ENCODE measurements at places on chromosomes 3 and 15. TPM values are rescaled to one million over a fixed set of nuclear protein-coding genes. Genes with fewer than 3 reads are reported as not detected.

- H3K27me3 ChIP-seq: no peaks in the 10 kb centered on the region
- H3K27ac ChIP-seq: no peak overlapping the region
- no peak for DNase-seq
- H3K36me3 ChIP-seq: no peaks in the 10 kb centered on the region
- no peak overlapping the region for H3K4me3 ChIP-seq
These were observed 45.9 kb upstream of the ULK4 start for GRCh38 chr3:42007785-42008184.

The TRPM1 gene
- not detected for total RNA-seq

- H3K27me3 ChIP-seq: no peaks in the 10 kb centered on the region
- H3K4me3 ChIP-seq: no peak overlapping the region
- H3K27ac ChIP-seq: no peak overlapping the region
- no peak for DNase-seq
- no peaks in the 10 kb centered on the region for H3K36me3 ChIP-seq
- H3K4me1 ChIP-seq: no peaks in the 10 kb centered on the region
These were observed 2.4 kb downstream of the SCAP start for GRCh38 chr3:47473391-47473790.

GRCh38 chr15:73282567-73283365, 86.0 kb downstream of the HCN4 start:
- H3K4me3 ChIP-seq: no peak overlapping the region
- H3K36me3 ChIP-seq: peaks cover 72% of the 10 kb centered on the region
- H3K27ac ChIP-seq: no peak overlapping the region
- H3K4me1 ChIP-seq: no peaks in the 10 kb centered on the region
- H3K27me3 ChIP-seq: no peaks in the 10 kb centered on the region

The TMEM207 gene
- not detected for total RNA-seq

The DUOX2 gene
- 0.22 TPM for total RNA-seq

GRCh38 chr3:193509103-193509965, 45.4 kb downstream of the ATP13A4 start:
- H3K27ac ChIP-seq: no peak overlapping the region
- H3K36me3 ChIP-seq: peaks cover under 1% of the 10 kb centered on the region

DNA sequence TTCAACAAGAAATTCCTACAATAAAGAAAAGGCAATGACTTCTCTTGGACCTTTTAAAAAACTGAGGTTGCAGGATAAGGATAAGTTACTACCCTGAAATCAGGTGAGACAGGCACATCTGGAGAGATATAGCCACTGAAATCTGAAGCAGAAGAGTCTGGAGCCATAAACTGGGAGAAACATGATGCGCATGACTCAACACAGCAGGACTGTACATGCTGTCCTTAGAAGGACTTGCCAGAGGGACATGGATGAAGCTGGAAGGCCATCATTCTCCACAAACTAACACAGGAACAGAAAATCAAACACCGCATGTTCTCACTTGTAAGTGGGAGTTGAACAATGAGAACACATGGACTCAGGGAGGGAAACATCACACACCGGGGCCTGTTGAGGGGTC, 1020.2 kb downstream of the AGBL1 start:
- no peak overlapping the region for H3K27ac ChIP-seq
- H3K4me3 ChIP-seq: no peak overlapping the region
- H3K36me3 ChIP-seq: no peaks in the 10 kb centered on the region
- DNase-seq: no peak
- no peaks in the 10 kb centered on the region for H3K4me1 ChIP-seq

- no peak overlapping the region for H3K27ac ChIP-seq
- H3K36me3 ChIP-seq: no peaks in the 10 kb centered on the region
- DNase-seq: no peak
- no peaks in the 10 kb centered on the region for H3K27me3 ChIP-seq
- no peaks in the 10 kb centered on the region for H3K4me1 ChIP-seq
These were observed 75.7 kb upstream of the SLC4A7 start for GRCh38 chr3:27559835-27560234.

DNA sequence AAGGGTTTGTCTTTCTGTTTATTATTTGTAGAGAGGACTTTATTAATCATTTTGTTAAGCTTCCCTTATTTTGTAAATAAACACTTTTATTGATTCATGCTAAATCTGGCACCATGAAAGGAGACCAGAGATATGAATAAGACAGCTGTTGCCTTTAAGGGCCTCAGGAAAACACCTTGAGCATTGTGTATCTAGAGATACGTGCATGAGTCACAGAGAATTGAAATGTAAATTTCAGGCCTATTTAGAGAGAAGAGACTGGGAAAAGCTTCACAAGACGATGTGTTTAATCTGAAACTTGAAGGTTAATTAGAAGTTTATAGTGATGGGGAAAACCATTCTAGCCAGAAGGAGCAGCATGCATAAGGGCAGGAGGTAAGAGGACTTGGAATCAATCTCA, 28.6 kb upstream of the UTS2B start:
- H3K4me3 ChIP-seq: no peak overlapping the region
- H3K27me3 ChIP-seq: no peaks in the 10 kb centered on the region
- no peak for DNase-seq
- no peak overlapping the region for H3K27ac ChIP-seq
- peaks cover 9% of the 10 kb centered on the region for H3K4me1 ChIP-seq
- H3K36me3 ChIP-seq: no peaks in the 10 kb centered on the region

DNA sequence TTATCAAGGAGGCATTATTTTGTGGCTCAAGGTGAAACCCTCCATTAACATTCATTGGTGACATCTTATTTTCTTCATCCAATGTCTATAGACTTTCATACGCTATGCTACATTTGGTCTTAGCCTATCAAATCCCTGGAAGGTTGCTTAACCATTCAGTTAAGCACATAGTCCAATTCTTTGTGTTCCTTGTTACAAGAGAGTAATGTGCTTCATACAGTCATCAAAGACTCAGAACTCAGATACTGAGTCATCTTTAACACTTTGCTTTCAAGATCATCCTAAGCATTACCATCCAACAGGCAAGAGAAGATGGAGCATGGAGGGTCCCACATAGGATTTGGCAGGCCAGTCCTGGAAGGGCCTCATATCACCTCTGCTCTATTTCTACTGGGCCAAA, 1202.1 kb downstream of the ROBO1 start:
- H3K4me3 ChIP-seq: no peak overlapping the region
- no peaks in the 10 kb centered on the region for H3K27me3 ChIP-seq
- H3K36me3 ChIP-seq: no peaks in the 10 kb centered on the region
- DNase-seq: no peak
- no peak overlapping the region for H3K27ac ChIP-seq

DNA sequence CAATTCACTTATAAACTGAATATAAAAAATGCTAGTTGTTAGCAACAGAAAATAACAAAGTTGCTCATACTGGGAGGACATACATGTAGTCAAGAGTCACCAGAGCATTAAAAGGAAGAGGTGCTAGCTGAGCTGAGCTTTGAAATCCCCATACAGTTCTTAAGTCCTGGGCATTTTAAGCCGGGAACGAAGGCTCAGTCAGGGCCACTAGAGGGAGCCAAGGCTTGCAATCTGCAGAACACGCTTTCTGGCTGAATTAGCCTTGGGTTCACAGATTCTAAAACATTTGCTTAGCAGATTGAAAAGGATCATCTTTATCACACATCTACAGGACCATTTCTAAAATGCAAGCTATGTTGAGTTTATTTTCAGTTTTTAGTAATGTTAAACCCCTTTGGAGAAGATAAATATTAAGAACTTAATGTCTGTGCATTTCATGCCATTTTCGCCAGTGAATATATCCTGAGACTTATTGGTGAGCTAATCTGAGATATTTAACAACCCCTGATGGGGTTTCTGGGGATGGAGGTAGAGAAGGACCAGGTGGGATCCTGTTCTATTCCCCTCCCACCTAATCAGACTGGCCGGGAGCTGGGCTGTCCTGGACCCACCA, 26.3 kb upstream of the MNS1 start:
- peak; percentile 46 for DNase-seq
- H3K27me3 ChIP-seq: no peaks in the 10 kb centered on the region
- H3K4me1 ChIP-seq: no peaks in the 10 kb centered on the region
- no peaks in the 10 kb centered on the region for H3K36me3 ChIP-seq
- H3K27ac ChIP-seq: no peak overlapping the region

The SPSB4 gene
- total RNA-seq: 0.63 TPM

The PLA2G4D gene
- total RNA-seq: not detected

The PCNP gene
- total RNA-seq: 124 TPM

- peak overlapping the region; percentile 16 for H3K4me3 ChIP-seq
- H3K27me3 ChIP-seq: peaks cover 74% of the 10 kb centered on the region
- no peak for DNase-seq
- H3K27ac ChIP-seq: no peak overlapping the region
- no peaks in the 10 kb centered on the region for H3K36me3 ChIP-seq
These were observed 246.8 kb upstream of the TOPAZ1 start for GRCh38 chr3:43994657-43995546.

The DIS3L gene
- 33.0 TPM for total RNA-seq

GRCh38 chr3:2261747-2262146, 163.1 kb downstream of the CNTN4 start:
- H3K4me3 ChIP-seq: no peak overlapping the region
- H3K4me1 ChIP-seq: no peaks in the 10 kb centered on the region
- H3K27me3 ChIP-seq: no peaks in the 10 kb centered on the region
- no peak overlapping the region for H3K27ac ChIP-seq
- H3K36me3 ChIP-seq: no peaks in the 10 kb centered on the region

DNA sequence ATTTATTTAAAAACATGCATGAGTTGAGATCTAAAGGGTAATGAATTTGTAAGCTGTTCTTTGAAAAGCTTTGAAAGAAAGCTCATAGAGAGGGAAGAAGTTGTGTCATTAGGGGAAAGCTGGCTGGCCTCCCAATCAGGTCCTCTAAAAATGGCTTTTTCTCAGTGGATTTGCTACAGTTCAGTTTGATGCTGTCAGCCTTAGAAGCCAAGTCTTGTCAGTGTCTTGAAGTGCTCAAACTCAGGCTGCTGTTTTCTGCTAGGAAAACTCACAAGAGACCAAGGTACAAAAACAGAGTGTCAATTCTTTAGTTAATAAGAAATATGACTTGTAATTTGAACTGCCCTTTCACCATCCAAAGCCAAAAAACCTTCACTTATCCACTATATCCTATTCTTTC, 243.8 kb downstream of the OTOL1 start:
- H3K27ac ChIP-seq: no peak overlapping the region
- H3K4me1 ChIP-seq: no peaks in the 10 kb centered on the region
- no peak overlapping the region for H3K4me3 ChIP-seq
- DNase-seq: no peak

- H3K4me1 ChIP-seq: no peaks in the 10 kb centered on the region
- H3K27ac ChIP-seq: no peak overlapping the region
- no peaks in the 10 kb centered on the region for H3K27me3 ChIP-seq
These were observed 18.8 kb downstream of the NBEAL2 start for GRCh38 chr3:46998121-46998851.

The GOLGA8R gene
- 11.4 TPM for total RNA-seq

The CCRL2 gene
- total RNA-seq: 1.4 TPM

GRCh38 chr3:94071713-94072284, 8.9 kb downstream of the NSUN3 start:
- DNase-seq: no peak
- no peak overlapping the region for H3K27ac ChIP-seq

- H3K36me3 ChIP-seq: no peaks in the 10 kb centered on the region
- no peak overlapping the region for H3K4me3 ChIP-seq
- no peak for DNase-seq
- H3K27ac ChIP-seq: no peak overlapping the region
- H3K27me3 ChIP-seq: peaks cover 10% of the 10 kb centered on the region
These were observed 9.2 kb upstream of the ACAN start for GRCh38 chr15:88794001-88794400.

GRCh38 chr3:54131890-54132289, 9.5 kb downstream of the CACNA2D3 start:
- H3K27me3 ChIP-seq: no peaks in the 10 kb centered on the region
- no peak for DNase-seq
- no peaks in the 10 kb centered on the region for H3K4me1 ChIP-seq

Measured in tibial nerve (tissue), 4 donors.